ENCODE measurements at places on chromosomes 16 and 17. TPM values are rescaled to one million over a fixed set of nuclear protein-coding genes. Genes with fewer than 3 reads are reported as not detected.

Gene DNAJC7
- 98.0 TPM for polyA plus RNA-seq

Gene SPNS2
- not detected for polyA plus RNA-seq

Gene TTC19
- polyA plus RNA-seq, result 35.1 TPM

Gene HLF
- not detected for polyA plus RNA-seq

Gene LLGL1
- polyA plus RNA-seq, result 0.38 TPM

GRCh38 chr17:29100296-29100695, 57.4 kb downstream of the PIPOX start:
- no peak for DNase-seq

- no peak for DNase-seq
These were observed 60.4 kb downstream of the STH start for GRCh38 chr17:46059486-46059885.

DNA sequence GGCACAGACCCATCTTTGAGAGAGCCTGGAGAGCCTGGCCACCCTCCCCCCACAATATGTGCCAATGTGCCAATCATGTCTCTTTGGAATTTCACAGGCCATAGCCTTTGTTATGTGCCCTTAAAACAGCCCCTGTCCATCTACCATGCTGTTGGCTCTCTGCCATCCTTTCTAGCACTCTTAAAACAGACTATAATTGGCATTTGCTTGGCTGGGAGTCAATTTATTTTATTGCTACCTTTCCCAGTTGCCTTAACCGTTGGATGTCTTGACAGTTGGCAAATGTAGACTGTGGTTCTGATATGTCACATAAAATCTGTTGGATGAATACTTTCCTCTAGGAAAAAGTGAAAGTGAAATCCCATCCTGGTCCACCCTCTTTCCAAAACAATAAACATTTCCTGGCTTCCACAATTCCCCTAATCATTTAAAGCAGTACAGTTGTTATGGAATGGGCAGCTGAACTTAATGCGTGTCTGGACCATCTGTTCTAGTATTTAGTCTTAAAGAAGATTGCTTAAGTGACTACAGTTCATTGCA, 394.0 kb downstream of the KCNJ2 start:
- no peak for DNase-seq

DNA sequence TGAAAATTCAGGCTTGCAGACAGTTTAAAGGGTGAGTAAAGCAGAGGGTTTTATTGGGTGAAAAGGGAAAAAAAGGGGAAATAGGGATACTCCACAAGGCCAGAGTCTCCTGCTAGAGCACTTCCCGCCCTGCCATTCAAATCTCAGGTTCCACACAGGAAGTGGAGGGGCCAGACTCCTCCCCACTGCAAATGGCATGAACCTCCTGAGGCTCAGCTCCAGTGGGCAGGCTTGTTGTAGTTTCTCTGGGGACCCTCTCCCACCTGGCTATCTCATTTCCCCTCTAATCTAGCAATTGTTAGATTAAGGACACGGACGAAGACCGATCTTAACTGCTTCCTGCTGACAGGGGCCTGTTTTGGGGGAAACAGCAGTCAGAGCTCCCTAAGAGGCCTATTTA, 43.4 kb downstream of the TAOK1 start:
- no peak for DNase-seq

DNA sequence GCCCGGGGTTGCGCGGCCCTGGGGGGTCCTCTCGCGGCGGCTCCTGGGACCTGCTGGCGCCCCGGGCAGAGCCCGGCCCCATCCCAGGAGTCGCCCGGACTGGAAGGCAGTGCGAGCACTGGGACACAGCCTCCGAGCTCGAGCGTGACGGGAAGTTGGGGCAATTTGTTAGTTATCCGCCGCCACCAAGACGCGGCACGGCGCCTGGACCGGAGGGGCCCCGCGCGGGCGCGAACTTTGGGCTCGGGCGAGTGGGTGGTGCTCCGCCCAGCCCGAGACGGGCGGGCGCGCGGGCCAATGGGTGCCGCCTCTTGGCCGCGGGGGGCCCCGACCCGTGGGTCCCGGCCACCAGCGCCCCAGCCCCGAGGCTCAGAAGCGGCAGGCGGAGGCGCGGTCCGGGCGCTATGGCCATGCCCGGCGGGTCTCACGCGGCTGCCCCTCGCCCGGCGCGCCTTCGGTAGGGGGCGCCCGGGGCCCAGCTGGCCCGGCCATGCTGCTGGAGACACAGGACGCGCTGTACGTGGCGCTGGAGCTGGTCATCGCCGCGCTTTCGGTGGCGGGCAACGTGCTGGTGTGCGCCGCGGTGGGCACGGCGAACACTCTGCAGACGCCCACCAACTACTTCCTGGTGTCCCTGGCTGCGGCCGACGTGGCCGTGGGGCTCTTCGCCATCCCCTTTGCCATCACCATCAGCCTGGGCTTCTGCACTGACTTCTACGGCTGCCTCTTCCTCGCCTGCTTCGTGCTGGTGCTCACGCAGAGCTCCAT, at the start of gene ADORA2B:
Gene ADORA2B, plus strand, starts transcription at position 372 of the 768 bp plus-strand sequence. Its CDS starts 119 bp downstream, at position 491.
- DNase-seq, result no peak

- DNase-seq, result peak; percentile 72
These were observed 11.4 kb downstream of the CIITA start for GRCh38 chr16:10888320-10888937.

GRCh38 chr17:2701996-2702741, 9.4 kb downstream of the CLUH start:
- no peak for DNase-seq

GRCh38 chr17:30579610-30580315, 102.6 kb downstream of the GOSR1 start:
- no peak for DNase-seq

GRCh38 chr16:82008957-82009592, 2.2 kb downstream of the SDR42E1 start:
- DNase-seq, result no peak

- DNase-seq, result no peak
These were observed 15.5 kb downstream of the MPO start for GRCh38 chr17:58265271-58265670.

DNA sequence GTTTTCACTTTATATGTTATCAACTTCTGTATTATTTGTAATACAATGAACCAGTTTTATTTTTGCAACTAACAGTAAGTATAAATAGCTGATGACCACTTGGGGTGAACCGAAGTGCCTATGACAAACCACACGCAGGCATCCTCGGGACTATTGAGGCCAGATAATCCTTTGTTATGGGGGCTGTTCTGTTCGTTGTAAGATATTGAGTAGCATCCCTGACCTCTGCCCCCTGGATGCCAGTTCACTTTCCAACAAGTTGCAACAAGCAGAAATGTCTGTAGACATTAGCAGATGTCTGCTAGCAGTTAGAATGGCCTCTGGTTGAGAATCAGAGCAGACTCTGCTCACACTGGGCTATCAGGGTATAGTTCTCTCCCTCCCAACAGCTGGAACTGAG, 277.0 kb downstream of the WWOX start:
- DNase-seq, result no peak

Measured in naive B cell (primary cell).